Fibroblast of mammary gland (primary cell): ENCODE measurements at places on chromosomes 5 and 9.

DNA sequence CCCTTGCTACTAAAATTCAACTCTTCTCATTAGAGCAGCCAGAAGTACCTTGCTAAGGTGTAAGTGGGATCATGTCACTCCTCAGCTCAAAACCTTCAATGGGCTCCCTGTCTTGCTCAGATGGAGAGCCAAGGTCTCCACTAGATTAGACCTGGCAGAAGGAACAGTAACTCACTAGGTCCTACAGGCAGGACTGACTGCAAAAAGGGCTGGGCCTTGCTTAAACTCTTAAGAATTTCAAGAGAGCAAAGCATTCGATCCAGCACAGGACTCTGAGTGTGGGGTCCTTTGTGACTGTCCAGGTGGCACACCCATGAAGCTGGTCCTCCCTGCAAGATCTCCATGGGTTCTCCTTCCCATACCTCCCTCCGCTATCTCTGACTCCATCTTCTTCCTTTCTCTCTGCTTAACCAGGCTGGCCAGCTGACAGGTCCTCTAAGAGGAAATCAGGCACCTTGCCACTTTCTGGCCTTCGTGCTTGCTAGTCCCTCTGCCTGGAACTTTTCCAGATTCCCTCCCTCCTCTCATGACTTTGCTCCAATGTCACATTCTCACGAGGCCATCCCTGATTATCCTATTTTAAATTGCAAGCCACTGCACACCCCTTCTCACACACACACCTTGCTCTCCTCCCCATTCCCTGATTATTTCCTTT, 70.2 kb downstream of the BASP1 start:
- no peak for DNase-seq

GRCh38 chr5:134439210-134439654, 27.6 kb upstream of the CDKN2AIPNL start:
- peak; percentile 98 for DNase-seq

- no peak for DNase-seq
Measured at GRCh38 chr5:161030229-161030628, 178.2 kb upstream of the ATP10B start.

DNA sequence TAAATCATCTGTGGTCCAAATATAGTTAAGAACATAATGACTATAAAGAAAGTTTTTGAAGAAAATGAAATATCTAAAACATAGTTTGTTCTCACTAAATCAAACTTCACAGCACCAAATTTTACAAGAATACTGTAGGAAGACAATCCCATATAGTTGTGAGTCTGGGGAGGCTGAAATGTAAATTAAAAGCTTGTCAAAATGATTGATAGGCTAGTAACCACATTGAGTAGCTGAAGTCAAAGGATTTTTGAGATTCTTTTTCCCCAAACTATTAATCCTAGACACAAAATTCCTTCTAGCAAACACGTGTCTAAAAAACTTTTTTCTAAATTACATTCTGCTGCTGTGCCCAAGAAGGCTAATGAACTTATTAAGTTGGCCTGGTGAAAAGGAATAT, 13.0 kb downstream of the BHMT start:
- no peak for DNase-seq

DNA sequence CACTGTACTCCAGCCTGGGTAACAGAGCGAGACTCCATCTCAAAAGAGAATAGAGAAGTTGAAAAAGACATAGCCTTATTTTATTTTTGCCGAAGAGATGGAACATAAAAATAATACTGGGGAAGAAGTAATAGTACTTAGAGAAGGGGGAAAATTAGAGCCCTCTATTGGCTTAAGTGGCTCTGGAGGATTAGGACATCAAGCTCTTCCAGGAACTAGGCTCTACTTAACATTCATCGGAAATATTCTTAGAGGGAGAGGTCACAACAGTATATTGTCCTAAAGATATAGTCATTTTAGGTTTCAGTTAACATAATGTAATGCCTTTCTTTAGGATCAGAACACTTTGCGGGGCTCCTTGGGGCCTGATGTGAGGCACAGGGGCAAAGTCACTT, 86.0 kb upstream of the PLPP1 start:
- no peak for DNase-seq

GRCh38 chr5:7415123-7415522, 19.2 kb downstream of the ADCY2 start:
- DNase-seq, result no peak

- DNase-seq, result no peak
Measured at GRCh38 chr5:150651382-150651781, 9.7 kb upstream of the MYOZ3 start.

- peak; percentile 43 for DNase-seq
Measured at GRCh38 chr5:147044572-147045273, 166.2 kb upstream of the PPP2R2B start.

DNA sequence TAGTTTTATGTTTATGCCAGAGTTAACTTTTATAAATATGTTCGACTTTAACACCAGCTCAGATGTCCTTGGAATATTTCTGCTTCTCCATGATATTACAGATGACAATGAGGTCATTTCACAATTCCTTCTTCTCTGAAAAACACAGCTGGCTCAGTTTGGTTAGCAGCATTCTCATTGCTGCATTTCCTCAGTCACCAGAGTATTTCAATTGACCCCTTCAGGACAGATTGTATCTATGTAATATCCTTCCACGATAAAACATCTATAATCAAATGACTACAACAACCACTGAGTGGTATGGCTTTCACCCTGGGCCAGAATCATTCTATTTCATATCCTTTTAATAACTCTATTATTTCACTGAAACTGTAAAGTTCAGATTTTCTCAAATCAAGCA, 148.7 kb downstream of the OXCT1 start:
- DNase-seq, result no peak

DNA sequence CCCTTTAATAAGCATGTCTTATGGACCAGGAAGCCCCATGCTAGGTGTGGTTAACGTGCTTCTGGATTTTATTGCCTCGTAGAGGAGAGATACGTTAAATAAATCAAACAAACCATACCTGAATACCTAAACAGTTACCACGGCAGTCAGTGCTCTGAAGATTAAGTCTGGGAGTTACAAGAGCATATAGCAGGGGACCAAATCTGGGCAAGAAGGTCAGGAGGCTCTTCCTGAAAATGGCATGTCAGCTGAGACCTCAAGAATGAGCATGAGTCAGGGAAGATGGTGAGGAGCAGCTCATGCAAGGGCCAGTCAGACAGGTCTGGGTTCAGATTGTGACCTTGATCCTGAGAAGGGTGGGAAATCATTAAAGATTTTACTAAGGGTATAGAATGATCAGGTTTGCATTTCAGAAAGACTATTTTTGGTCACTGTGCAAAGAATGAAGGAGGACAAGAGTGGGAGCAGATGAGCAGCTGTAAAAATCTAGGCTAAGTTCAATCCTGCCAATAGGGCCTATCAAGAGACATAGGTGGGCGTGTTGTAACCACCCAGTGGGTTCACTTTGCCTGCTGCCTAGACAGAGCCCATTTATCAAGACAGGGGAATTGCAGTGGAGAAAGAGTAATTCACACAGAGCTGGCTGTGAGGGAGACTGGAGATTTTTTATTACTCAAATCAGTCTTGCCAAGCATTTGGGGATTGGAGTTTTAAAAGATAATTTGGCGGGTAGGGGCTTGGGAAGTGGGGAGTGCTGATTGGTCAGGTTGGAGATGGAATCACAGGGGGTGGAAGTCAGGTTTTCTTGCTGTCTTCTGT, 4.8 kb upstream of the ZNF366 start:
- DNase-seq, result peak; percentile 32

DNA sequence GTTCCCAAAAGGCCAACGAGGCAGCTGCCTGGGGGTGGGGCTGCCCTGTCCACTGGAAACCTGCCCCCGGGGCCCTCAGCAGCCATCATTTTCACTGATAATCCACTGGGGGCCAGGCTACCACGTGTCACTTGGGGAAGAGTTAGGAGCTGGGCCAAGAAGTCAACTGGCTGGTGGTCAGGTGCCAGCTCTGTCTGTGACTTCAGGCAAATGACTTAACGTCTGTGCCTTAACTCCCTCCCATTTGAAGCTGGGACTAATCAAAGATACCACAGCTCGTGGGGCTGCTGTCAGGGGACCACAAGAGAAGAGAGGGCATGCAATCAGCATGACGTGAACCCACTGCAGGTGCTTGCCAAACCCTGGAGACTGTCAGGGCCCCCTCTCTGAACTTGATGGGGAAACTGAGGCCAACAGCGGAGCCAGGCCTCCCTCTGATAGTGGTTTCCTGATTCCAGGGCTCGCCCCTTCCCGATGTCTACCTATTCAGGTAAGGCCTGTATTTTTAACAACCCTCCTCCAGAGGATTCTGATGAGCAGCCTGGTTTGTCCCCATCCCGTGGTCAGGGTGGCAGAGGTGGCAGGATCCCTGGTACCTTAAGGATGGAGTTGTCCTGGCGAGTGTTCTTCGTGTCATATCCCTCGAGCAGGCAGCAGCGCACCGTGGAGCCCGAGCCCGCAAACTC, 12.3 kb upstream of the DPM2 start:
- no peak for DNase-seq

- DNase-seq, result peak; percentile 33
Measured at GRCh38 chr9:2802494-2802921, 41.4 kb downstream of the PUM3 start.

DNA sequence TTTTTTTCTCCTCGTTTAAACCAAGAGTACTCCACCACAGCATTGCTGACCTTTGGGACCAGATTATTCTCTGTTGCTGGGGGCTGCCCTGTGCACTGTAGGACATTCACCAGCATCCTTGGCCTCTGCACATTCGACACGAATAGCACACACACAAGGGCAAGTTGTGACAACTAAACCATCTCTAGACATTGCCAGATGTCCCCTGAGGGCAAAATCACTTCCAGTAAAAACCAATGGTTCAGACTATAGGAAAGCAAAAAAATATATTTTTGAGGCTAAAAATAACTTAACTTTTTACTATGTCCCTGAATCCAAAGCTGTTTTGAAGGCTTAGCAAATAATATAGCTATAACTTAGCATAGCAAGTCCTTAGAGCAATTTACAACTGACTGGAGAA, 65.9 kb downstream of the SEMA5A start:
- DNase-seq, result no peak

GRCh38 chr5:81908771-81909170, 63.1 kb upstream of the ATG10 start:
- no peak for DNase-seq

DNA sequence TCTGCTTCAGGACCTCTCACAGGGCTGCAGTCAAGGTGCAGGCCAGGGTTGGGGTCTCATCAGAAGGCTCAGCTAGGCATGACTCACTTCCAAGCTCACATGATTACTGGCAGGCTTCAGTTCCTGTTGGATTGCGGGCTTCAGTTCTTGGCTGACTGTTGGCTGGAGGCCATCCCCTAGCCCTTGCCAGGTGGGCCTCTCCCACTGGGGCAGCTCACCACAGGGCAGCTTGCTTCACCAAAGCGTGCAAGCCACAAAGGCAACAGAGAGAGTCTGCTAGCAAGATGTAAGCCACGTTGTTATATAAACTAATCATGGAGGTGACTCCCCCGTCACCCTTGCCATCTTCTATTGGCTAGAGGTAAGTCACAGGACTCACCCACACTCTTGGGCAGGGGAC, 14.4 kb downstream of the CPLX2 start:
- no peak for DNase-seq

DNA sequence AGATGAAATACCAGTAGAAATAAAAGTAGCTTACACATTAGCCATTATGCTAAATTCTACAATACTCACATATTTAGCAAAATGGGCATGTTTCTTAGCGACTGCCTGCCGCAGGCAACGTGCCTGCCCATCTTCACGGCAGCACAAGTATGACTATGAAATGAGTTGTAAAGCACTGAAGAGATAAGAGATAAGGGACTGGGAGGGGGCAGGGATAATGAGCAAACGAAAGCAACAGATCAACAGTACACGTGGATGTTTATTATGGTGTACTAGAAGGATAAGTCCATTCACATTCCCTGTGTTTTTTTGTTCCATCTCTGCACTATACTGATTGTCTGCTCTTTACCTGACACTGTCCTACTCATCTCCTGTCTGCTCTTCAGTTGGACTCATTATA, 44.1 kb upstream of the KCNN2 start:
- DNase-seq, result no peak

- peak; percentile 30 for DNase-seq
Measured at GRCh38 chr5:40552981-40553380, 126.7 kb upstream of the PTGER4 start.

DNA sequence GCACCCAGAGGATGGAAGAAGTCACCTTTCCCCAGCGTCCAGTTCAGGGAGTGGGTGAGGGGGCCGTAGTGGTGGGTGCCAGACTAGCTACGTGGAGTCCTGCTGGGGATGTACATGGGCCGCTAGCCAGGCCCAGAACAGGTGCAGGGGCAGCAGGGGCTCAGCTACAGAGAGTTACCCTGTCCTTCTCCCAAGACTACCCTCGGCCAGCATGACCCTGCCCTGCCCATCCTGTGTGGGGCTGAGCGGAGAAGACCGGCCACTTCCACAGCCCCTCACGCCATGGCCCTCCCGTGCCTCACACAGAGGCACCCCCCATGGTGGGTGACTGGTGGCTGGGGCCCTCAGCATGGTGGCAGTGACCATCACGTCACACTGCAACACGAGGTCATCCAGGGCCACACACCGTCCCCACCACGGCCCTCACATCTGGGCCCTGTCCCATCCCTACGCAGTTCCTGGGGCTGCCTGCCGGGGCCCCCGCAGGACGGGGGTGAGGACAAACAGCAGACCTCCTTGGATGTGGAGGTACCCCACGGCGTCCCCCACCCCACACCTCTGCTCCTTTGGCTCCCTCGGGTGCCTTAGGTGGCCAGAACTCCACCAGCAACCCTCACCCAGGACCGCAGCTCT, 977 bp upstream of the DPP7 start:
- no peak for DNase-seq

- DNase-seq, result no peak
Measured at GRCh38 chr5:10502130-10502529, 60.5 kb downstream of the ROPN1L start.

DNA sequence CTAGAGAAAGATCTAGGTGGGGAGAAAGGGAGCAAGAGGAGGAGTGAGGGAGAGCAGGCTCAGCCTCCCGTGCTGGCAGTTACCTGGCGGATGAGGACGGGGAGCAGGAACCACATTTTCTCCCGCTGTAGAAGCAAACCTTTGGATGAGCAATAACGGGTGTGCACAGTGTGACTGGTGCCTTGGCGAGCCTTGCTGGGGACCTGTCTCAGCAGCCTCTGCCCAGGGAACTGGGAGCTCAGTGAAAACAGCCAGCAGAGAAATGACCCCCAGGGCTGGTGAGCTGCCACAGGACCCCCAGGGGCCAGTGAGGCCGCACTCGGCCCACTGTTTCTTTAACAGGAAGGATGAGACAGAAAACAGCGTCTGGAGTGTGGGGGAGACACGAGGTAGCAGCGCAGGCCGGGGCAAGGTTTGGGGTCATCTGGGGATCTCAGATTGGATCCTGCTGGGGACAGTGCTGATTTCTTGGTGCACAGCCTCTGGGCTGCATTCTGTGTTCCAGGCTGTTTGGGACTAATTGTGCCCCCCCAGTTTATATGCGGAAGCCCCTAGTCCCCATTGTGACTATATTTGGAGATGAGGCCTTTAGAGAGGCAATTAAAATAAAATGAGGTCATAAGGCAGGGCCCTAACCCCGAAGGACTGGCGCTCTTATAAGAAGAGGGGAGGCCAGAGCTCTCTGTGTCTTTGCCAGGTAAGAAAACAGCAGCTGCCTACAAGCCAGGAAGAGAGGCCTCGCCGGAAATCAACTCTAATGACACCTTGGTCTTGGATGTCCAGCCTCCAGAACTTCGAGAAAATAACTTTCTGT, 118.8 kb upstream of the PHYKPL start:
- no peak for DNase-seq

- DNase-seq, result peak; percentile 99
Measured at GRCh38 chr9:35072461-35073278, at the start of gene VCP. TSS of gene VCP (minus strand) at chr9:35072625. CDS start at chr9:35072353, 272 bp downstream.
